Right atrium auricular region (tissue), 2 donors: ENCODE measurements at places on chromosomes 3 and 15.

- no peak for DNase-seq
Measured at GRCh38 chr3:117754841-117755240, 1045.3 kb downstream of the TUSC7 start.

DNA sequence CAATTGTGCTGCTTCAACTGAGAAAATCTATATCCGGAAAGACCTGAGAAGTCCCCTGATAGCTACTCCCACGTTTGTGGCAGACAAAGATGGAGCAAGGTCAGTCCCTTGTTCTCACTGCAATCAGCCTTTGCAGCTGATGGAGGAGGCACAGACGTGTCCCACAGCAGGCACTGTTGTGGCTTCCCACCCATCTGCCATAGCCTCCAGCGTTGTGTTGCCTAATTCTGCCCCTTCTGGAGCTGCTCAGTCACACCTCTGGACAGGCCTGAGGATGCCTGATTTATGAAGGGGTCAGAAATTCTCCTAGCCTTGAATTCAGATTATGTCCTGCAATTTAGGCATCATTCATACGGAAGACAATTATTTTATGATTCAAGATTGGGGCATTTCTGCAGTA, 41.9 kb downstream of the MRPS25 start:
- DNase-seq: peak; percentile 42

DNA sequence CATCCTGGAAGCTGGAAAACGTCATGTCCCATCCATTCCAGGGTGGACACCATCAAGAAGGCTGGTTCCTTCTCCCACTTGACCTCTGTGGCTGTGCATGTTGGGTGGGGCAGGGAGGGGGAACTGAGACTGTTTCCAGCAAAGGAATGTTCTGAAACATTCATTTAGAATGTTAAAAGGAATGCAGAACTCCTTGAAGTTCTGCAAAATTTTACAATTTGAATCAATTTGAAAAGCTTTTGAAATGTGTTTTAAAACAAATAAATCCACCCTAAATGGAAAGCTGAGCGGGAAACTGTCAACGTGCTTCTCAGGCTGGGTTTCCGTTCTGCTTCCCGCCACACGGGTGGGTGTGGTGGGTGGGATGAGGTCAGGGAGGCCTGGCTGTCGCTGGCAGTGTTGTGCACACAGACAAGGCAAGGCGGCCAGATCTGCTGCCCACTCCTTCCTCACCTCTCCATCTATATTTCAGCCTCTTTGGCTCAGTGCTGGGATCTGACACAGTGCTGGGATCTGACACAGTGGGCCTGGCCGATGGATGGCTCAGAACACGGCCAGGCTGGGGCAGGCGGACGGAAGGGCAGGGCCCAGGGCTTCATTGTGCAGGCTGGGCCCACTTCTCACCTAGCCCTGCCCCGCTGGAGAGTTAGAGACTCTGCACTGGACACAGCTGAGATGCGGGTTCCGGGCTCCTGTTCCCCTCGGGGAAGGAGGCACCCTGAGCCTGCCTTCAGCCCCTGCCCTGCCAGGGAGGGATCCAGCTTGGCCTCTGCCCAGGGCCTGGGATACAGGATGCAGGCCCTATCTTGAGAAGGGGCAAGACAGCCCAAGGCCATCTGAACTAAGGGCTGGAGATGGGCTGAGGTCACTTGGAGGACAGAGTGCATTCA, 110.4 kb downstream of the TMEM266 start:
- DNase-seq: no peak

- no peak for DNase-seq
Measured at GRCh38 chr3:144553301-144553700, 581.7 kb downstream of the DIPK2A start.

- no peak for DNase-seq
Measured at GRCh38 chr3:102181175-102181920, 253.5 kb upstream of the ZPLD1 start.

DNA sequence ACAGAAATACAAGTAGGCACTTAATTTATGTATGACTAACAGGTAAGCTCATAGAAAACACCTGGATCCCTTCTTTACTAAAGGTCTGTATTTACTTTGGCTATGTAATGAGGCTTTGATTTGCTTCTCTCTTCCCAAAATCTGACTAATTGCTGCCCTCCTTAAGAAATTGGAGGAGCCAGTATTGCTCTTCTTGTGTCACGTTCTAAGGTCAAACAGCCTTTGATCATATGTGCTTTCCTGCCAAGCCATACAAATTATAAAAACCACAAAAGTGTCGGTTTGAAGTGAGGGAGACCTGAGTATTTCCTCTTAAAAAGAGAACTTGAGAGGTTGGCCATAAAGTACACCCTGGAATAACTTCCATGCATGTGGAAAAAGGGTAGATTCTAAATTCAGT, 112.1 kb upstream of the MB21D2 start:
- DNase-seq: no peak

- no peak for DNase-seq
Measured at GRCh38 chr3:187880441-187880840, 135.2 kb upstream of the BCL6 start.

- no peak for DNase-seq
Measured at GRCh38 chr3:69426967-69427304, 41.0 kb upstream of the FRMD4B start.
